Fibroblast of lung (primary cell): ENCODE measurements at places on chromosomes 7 and 10. TPM values are rescaled to one million over a fixed set of nuclear protein-coding genes. Genes with fewer than 3 reads are reported as not detected.
A peak's percentile ranks its signal among the peaks of the same experiment; 100 is the strongest.

The ANKRD61 gene
- polyA plus RNA-seq: 0.11 and 0.43 TPM in 2 replicates

The CREM gene
- polyA plus RNA-seq: 32.1 and 39.9 TPM in 2 replicates

The KBTBD2 gene
- polyA plus RNA-seq: 22.3 and 26.7 TPM in 2 replicates

The PLCE1 gene
- polyA plus RNA-seq: 0.52 and 1.2 TPM in 2 replicates

The UPK3B gene
- polyA plus RNA-seq: not detected in 2 replicates

The GTF2IRD2 gene
- polyA plus RNA-seq: 9.7 and 10.7 TPM in 2 replicates

The C10orf53 gene
- not detected in 2 replicates for polyA plus RNA-seq

The FFAR4 gene
- not detected in 2 replicates for polyA plus RNA-seq

DNA sequence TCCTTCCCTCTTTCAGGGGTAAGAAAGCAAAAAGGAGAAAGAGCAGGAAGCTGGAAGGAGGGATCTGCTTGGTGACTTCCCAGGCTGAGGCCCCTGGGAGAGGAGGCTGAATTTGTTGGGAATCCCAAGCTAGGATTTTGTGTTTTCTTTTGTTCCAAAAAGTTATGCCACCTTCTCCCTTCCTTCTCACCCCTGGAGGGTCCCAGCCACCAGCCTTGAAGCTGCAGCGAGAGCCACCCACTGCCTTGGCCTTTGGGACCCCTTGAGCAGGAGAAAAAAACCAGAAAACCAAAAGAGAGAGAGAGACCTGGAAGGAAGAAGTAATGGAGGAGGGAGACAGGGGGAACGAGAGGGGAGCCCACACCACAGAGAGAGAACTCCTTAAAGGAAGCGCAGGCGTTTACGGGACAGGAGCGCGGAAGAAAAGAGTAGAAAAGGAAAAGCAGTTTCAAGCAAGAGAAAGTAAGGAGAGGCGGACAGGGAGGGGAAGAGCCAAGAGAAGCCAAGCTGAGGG lies 7.2 kb downstream of the VAX1 start:
- DNase-seq: no peak

GRCh38 chr10:85648279-85648754 lies 718.3 kb downstream of the GRID1 start:
- DNase-seq: peak; percentile 27

DNA sequence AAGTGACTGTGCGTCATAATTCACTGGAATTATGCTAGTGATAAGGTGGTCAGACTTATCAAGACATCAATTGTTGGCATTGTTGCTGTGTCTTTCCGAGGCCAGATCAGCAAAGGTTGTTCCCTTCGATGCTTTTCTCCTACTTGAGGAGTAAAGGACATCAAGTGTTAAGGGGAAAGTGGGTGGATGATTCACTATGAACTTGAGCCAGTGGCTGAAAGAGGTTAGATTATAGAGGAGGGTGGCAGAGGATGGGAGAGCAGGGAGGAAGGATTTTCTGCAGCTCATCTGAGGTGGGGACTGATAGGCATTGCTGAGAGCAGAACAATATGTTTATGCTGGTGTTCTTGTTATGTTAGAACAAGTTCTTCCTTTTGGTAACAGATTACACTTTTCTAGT lies 131.4 kb upstream of the AGR3 start:
- DNase-seq: peak; percentile 46

DNA sequence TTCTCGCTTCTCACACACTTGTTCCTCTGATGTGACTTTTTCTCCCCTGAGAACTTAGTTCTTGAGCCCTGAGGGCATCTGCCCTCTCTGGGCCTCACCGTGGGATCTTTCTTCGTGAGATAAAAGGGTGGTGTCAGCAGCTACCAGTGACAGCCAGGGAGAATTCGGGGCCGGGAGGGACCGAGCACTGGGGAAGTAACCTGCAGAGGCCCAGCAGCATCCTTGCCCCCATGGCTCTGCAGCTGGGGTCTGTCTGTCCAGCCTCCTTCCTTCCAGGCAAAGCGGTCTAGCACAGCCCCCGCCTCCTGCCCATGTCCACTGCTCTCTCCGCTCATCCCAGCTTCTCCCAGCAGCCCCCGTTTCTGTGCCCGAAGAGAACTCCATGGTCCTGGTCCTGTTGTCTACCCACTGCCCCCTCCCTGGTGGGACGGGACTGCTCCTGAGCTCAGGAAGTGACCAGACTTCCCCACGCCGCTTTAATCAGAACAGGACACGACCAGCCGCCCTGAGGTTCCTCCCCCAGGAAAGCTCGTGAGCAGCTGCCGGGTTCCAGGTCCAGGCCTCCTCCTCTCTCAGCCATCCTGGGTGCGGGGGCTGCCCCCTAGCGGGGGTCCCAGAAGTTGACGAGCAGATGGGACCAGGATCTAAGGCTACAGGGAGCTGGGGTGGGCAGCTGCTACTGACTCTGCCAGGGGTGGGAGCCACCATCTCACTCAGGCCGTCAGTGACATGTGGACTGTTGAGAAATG lies 187.5 kb downstream of the WDR37 start:
- no peak for DNase-seq

DNA sequence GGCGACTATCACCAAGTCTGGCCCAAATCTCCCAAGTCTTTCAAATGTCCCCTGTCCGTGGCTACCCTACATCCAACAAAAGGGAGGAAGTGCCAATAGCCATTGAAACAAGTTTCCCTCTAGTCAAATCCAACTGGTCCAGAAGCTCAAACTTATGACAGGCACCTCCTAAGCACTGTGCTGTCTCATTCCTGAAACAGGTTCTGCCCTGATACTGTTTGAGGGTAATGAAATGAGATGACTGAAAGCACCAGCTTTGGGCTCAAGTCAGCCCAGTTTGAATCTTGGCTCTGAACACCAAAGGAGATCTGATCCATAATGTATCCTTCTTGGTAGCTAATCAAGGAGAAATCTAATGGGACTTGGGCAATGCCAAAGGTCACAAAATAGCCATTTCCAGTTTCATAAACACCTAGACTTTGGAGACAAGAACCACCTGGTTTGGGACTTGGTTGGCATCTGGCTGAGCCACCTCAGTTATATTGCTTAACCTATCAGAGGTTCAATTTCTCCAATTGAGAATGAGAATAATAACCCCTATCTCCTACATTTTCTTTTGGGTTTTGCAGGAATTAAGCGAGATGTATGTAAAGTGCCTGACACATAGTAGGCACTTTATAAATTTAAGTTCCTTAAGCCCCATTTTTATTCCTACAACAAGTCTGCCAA lies 34.7 kb upstream of the ARID5B start:
- DNase-seq: no peak

GRCh38 chr10:24556126-24556749 lies 167.4 kb downstream of the ARHGAP21 start:
- no peak for DNase-seq

DNA sequence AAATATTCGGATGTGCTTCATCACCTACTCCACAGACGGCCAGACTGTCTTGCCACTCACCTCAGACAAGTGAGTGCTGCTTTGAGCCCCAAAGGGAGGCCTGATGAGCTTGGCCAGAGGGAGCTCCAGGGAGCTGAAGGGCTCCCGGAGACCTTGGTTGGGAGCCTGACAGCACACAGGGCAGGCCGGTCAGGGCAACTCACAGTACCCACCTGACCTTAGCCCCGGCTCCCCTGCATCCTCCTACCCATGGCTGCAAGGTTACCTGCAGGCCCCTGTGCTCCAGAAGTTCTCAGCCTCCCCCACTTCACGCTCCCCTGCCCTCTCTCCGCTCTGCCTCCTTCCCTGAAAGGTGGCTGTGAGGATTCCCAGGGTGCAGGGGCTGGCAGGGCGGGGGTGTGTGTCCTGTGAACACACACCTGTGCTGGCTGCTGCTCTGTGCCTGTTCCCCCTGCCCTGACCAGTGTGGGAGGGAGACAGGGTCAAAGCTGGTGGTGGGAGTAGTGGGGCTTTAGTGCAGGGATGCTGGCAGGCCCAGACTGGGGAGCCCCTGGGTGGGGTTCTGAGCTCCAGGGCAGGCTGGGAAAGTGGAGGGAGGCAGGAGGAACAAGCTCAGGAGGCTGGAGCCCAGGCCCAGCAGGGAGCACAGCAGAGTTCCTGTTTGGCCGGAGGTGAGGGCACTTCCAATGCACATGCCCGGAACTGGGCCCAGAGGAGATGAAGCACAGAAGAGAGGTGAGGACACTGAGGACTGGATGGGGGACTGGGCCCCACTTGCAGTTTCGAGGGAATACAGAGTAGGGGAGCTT lies 7.2 kb downstream of the ANTXRL start:
- DNase-seq: no peak

GRCh38 chr7:50595491-50596102 lies 30.4 kb upstream of the DDC start:
- peak; percentile 54 for DNase-seq

GRCh38 chr10:32318476-32318896 lies 28.5 kb downstream of the EPC1 start:
- peak; percentile 23 for DNase-seq

GRCh38 chr10:96671211-96671890 lies 49.0 kb downstream of the PIK3AP1 start:
- no peak for DNase-seq

DNA sequence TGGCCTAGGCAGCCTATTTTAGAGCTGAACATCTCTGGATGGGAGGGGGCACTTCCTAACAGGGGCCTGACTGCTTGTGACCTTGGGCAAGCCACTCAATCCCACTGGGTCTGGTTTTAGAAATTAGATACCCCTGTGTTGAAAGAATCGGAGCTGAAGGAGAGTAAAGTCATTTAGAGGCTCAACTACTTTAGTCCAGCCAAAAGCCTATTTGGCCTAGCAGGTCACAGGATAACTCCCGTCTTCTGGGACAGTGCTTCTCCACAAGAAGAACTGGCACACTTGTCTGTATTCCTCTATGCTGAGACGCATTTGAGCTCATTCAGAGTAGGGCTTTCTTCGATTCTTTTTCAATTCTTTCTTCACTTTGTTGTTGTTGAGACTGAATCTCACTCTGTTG lies 224.2 kb downstream of the CHCHD3 start:
- no peak for DNase-seq

GRCh38 chr10:53432035-53432434 lies 659.5 kb upstream of the MBL2 start:
- DNase-seq: no peak

DNA sequence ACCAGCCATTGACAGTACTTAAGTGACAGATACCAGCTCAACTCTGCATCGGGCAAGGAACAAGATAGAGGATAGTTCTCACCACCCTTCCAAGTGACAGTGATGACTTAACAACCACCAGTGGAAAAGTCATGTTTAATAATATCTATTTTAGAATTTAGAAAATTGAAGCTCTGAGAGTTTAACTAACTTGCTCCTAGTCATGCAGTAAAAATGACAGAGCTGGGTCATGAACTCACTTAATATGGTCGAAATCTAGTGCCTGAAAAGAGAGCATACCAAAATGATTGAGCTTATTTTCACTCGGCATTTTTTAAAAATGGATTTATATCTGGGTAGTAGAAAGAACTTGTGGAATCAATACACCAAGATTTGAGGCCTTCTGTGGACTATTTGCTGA lies 367.8 kb upstream of the IGFBP3 start:
- no peak for DNase-seq

- DNase-seq: no peak
These were observed 39.0 kb upstream of the EMX2 start for GRCh38 chr10:117503244-117504205.

- DNase-seq: no peak
These were observed 17.6 kb upstream of the GPR146 start for GRCh38 chr7:1026721-1027161.

DNA sequence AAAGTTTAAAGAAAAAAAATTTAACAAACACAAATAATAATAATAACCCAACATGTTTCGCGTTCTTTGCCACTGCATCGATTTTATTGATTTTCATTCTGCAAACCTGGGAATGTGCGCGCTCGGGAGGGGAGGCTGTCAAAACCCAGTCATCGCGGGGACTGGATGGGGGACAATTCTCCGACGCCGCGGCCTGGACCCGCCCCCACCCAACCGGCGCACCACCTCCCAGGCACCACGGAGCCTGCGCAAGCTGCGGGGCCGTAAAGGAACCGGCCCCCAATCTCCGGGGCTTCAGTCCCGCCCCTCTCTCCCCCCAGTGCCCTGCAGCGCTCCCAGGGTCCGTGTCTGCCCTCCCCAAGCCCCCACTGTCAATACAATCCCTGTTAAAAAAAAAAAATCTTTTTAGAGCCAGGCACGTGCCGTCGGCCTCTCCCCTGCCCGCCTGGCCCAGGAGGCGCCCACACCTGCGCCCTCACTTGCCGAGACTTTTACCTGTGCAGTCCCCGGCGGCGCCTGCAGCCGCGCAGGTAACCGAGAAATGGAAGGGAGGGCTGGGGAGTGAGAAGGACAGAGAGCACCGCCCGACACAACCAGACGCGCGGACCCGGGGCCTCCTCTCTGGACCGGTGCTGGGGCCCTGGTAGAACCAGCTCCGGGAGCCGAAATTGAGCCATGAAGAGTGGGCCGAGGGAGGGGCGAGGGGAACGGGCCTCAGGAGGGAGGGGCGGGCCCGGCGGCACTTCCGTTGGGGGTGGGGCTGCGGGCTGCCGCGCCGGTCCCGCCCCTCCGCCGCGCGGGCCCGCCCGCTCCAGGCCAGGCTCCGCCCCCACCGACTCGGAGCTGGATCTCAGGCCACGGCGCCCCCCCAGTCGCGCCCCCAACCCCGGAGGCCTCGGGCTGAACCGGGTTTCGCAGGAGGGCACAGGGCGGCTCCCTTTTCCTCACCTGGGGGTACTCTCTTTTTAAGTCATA lies 7.6 kb upstream of the ZNF503 start:
- no peak for DNase-seq

DNA sequence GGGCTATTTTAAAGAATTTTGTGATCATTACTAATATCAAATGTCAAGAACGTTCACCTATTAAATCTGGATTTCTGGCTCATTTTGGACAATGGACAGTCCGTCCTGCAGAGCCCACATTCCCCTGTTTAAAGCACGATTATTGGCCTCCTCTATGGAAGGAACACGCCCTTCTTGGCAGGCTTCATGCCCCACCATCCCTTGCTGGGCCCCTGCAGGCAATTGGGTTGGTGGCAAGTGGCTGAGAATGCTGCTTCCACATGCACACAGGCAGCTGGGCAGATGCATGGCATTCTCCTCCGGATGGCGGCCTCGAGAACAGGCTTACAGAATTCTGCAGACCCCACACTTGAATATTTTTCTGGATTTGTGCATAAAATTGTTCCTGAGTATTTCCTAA lies 305.8 kb upstream of the MKI67 start:
- DNase-seq: no peak

DNA sequence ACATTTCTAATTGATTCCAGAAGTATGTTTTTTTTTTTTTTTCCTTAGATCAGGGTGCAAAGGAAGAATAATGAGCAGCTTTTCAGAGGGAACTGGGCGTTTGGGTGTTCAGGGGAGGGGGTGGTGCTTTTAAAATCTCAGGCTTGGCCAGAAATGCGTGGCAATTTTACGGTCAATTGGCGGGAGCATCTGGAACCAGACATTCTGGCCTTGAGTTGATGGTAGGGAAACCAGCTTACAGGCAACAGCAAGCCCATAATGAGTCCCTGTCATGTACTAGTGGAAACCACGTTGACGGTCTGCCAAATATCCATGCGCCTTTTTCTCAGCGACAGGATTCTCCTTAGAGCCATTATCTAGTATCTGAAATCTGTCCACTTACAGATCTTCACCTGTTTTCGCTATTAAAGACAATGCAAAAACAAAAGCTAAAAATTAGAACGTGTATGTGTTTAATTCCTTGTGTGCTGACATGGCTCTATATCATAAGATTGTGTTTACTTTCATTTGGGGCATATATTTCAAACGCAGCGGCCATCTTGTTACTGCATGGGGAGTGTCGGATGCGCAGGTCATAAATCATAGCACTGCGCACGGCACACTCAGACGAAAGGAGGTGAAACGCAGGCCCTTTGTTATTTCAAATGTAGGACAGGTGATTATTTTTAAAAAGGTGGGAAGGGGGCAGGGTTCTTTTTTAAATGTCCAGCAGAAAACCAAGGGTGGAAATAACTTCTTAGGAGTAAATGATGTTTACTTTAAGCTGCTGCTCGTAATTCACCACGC lies 209.2 kb downstream of the AGMO start:
- no peak for DNase-seq
